ENCODE measurements at places on chromosomes 7 and 10.

GRCh38 chr10:95837356-95837776, 70.4 kb upstream of the CC2D2B start:
- no peak for DNase-seq

DNA sequence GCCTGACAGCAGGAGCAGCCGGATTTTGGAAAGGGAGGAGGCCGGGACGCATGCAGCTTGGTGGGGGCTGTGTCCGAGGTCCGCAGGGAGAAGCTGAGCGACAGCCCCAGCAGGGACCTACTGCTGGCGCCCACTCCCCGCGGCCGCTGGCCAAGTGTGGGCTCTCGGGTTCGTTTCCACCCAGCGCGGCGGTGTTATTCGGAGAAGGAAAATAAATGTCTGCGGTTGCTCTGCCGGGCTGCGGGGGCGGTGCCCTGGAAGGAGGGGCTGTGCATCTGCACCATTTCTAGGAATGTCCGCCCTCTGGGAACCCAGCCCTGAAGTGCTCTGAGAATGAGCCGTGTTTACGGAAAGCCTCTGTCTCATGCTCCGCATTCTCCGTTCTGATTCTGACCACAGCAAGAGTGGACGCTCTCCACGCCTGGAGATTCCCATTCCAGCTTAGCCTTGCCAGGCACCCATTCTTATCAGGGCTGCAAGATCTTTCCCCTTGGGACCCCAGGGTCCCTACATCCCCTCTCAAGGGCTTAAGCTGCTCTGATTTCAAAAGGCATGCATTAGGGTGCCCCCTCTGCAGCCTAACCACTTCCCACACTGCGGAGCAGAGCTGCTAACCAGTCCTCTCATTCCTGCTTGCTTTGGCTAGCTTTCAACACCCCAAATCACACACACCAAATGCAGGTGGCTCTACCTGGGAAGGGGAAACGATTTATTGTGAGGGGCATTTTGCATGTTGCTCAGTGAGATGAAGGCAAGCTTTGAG, 256.6 kb upstream of the GLI3 start:
- DNase-seq: no peak

- DNase-seq: no peak
These were observed 25.5 kb downstream of the PRR15 start for GRCh38 chr7:29588900-29589696.

- DNase-seq: no peak
These were observed 16.4 kb downstream of the KIAA1549 start for GRCh38 chr7:138964624-138965436.

DNA sequence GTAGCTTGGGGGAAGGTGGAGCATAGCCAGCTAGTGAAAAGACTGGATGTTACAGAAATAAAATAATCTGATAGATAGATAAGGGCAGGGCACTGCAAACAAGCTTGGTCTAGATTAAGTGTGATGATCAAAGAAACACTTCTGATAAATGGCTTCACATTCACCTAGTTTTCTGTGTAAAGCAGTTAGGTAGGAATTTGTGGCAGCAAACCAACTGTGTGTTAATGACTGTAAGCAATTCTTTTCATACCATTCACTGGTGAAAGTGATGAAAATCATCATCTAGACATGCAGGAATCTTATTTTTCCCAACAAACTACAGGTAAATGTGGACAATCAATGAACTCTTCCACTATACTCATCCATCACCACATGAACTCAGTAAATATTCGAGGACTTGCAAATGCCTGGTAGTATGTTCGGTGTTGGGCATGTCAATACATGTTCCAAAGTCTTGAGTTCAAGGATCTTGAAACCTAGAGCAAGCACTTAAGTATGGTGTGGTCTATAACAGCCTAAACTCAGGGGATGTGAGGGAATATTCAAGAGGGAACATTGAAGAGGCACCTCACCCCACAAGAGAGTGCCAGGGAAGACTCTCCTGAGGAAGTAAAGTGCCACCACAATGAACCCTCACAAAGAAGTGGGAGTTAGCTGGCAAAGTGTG, 20.5 kb downstream of the PON3 start:
- DNase-seq: no peak

DNA sequence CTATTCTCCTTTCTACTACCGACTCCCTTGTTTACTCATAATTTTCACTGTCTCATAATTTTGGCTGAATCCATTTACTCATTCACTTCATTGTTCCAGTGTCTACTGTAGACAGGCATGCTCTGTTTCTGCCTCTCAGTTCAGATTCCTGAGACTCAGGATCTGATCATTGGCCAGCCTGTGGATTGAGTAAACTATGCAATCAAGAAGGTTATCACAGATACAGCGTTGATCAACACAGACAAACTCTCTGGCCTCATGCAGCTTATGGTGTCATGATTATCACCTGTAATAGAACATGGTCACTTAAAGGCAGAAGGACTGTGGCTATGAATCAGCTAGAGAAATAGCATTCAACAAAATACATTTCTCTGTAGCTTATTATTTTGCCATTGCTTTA, 86.0 kb downstream of the SEMA3E start:
- no peak for DNase-seq
